ENCODE measurements at places on chromosomes 13 and 19.

- no peak for DNase-seq
These were observed 20.0 kb downstream of the GNA11 start for GRCh38 chr19:3114018-3114726.

DNA sequence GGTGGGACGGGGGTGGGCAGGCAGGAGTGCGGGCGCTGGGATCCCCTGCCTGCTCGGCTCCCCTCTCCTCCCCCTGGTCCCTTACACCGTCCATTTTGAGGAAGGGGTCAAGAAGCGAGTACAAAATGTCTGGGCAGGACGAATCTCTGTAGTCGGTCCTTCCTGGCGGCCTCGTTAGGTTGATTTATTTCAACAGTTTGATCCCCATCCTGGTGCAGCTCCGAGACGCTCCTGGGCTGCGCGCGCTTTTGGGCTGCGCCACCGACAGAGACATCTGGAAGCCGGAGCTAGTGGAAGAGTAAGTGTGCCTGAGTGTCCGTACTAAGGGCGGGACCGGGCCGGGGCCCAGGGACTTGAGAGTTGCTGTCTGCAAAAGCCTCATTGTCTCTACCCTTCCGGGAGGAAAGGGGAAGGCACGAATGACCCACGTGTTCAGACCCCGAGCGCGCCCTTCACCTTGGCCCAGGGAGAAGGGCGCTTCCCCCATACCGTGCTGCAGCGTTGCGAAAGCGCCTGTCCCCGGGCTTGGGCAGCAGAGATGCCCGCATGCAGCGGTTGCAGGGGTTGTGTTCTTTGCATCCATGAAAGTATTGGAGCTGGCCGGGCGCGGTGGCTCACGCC lies 1.8 kb downstream of the ZNF114 start:
- DNase-seq: peak; percentile 50

GRCh38 chr13:25380741-25381324 lies 9.1 kb downstream of the ATP8A2 start:
- no peak for DNase-seq

GRCh38 chr19:46739290-46739771 lies 6.5 kb upstream of the FKRP start:
- DNase-seq: no peak

GRCh38 chr13:67137044-67137735 lies 92.9 kb downstream of the PCDH9 start:
- no peak for DNase-seq

DNA sequence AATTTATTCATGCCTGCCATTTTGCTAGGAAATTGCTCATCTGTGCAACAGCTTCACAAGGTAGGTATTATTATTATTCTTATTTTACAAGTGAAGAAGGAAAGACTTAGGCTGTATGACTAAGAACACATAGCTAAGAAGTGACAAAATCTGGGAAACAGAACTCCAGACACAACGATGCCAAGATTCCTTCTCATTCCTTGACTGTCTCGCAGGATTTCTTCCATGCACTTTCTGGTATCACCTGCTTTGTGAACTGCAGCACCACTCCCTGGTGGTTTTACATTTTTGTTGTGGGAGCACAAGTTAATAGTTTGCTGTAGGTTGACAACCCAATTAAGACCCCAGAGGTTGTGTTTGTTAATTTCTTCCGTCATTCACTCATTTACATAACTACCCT lies 188.5 kb downstream of the LACC1 start:
- DNase-seq: no peak

DNA sequence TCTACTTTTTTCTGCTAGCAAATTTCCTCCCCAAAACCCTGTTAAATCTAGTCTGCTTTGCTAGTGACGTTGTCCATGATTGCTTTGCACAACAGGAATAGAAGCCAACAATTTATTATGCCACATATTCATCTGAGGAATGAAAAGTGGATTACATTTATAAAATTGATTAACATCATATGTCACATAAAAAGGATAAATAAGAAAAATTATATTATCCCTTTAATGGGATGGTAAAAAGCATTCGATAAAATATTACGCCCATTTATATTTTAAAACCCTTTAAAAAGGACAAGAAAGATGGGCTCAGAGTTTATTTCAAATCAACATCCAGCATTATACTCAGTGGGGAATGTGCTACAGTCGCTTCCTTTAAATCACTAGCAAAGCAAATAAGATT lies 991.7 kb downstream of the DIAPH3 start:
- no peak for DNase-seq

GRCh38 chr13:106151056-106151699 lies 384.3 kb downstream of the EFNB2 start:
- peak; percentile 39 for DNase-seq

DNA sequence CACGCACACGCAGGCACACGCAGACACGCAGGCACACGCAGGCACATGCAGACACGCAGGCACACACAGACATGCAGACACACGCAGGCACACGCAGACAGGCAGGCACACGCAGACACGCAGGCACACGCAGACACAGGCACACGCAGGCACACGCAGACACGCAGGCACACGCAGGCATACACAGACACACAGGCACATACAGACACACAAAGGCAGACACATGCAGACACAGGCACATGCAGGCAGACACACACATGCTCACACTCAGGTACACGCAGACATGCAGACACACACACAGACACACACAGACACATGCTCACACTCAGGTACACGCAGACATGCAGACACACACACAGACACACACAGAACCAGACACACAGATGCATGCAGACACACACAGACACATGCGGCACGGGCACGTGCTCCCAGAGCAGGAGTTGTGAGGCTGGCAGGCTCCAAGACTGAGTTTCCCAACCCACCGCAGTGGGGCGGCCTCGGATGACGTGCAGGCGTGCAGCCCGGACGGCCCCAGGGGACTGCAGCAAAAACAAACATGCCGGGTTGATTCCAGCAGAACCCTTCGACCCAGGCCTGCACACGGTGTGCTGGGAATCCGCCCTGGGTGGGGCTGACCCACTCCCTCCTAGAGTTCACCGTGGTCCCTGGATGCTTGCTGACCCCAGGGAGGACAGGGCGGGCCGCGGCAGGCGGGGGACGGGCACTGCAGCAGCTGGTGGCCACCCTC lies 100.0 kb downstream of the GADD45B start:
- no peak for DNase-seq

DNA sequence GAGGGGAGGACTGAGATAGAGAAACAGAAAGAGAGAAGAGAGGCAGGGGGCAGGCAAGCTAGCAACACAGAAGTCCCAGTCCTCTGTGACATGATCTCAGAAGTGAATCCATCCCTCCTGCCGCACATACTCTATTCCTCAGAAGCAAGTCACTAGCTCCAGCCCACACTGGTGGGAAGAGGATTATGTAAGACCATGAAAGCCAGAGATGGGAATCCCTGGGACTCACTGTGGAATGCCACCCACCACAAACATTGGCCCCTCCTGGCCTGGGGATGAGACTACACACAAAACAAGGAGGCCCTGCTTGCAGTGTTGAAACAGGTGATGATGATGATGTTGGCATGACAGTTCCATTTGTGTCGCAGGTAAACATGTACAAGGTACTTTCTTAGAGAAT lies 419.9 kb downstream of the IRS2 start:
- no peak for DNase-seq

DNA sequence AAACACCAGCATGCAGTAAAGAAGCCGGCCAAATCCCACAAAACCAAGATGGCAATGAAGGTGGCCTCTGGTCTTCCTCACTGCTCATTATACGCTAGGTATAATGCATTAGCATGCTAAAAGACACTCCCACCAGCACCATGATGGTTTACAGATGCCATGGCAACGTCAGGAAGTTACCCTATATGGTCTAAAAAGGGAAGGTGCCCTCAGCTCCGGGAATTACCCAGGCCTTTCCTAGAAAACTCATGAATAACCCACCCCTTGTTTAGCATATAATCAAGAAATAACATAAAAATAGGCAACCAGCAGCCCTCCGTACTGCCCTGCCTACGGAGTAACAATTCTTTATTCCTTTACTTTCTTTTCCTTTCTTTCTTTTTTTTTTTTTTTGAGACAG lies 21.1 kb upstream of the PLEKHF1 start:
- no peak for DNase-seq

- no peak for DNase-seq
These were observed 10.9 kb downstream of the TIMM13 start for GRCh38 chr19:2416321-2417097.

DNA sequence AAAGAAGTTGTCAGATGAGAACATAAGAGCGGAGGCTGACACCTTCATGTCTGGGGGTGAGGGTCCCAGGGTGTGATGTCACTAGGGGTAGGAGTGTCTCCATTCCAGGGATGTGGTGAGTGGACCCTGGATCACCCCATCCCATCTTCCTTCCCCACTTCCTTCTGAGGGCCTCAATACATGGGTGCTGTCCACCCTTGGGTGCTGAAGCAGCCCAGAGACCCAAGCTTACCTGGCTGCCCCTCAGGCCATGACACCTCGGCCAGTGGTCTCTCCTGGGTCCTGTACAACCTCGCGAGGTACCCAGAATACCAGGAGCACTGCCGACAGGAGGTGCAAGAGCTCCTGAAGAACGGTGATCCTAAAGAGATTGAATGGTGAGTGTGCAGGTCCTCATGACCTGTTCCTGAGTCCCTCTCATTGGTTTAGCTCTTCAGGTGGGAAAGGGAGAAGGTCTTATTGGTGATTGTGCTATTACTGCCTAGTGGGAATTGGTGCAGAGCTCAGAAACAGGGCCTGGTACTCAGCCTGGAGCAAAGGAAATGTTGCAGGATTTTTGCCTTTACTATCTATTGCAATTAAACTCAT lies 37.7 kb upstream of the CYP4F8 start:
- DNase-seq: no peak

DNA sequence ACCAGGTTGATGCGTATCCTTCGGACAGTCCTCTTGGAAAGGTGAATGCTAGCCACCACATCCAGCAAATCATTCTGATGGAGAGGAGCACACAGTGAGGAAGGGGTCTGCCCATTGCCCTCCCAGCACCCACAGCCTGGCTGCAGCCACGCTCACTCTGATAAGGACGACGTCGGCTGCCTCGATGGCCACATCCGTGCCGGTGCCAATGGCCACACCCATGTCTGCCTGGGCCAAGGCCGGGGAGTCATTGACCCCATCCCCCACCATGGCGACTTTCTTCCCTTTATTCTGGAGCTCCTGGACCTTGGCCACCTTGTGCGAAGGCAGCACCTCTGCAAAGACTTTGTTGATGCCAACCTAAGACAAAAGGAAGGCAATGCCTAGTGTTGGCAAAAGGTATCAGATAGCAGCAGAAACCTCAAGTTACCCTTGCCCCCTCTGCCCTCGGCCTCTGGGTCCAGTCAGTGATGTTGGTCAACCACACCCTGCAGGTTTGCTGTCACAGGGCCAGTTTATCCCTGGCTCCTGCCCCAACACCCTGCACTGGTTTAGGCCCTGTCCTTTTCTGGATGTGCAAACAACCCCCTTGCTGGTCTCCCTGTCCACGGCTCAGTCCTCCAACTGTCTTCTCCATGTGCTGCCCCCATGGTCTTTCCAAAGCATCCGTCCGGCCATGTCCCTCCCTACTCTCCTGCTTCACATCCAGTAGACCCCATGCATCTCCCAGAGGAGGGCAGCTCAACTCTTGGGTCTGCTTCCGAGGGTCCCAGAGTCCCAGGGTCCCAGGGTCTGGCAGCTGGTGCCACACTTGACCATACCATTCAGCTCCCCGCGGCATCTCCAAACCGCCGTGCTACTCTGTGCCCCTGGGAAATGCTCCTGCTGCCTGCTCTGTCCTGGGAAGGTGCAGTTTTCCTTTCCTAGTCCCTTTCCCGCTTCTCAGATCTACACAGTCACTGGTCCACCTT lies 73.6 kb downstream of the ATP7B start:
- no peak for DNase-seq

DNA sequence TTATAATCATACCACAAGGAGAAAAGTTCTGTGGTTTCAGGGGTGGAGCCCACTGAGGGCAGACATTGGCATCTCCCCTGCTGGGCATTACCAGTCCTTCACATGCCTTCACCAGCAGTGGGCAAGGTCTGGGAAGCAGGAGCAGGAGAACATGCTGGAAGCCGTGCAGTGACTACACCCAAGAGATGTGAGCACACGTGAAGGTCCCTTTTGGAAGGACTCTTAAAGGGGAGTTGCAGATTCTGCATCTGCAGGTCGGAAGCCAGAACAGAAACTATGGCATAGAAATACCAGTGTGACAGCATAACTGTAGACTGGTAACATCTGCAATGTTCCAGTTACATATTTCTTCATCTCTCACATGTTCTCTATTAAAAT lies 26.9 kb upstream of the KL start:
- no peak for DNase-seq

GRCh38 chr19:2166741-2167738 lies 3.3 kb downstream of the DOT1L start:
- DNase-seq: no peak

- DNase-seq: no peak
These were observed 173.7 kb upstream of the ZNF507 start for GRCh38 chr19:32171719-32172151.

GRCh38 chr13:50387051-50387581 lies 371.9 kb downstream of the KCNRG start:
- peak; percentile 47 for DNase-seq

GRCh38 chr19:53308339-53308811 lies 25.2 kb upstream of the ZNF845 start:
- DNase-seq: no peak

DNA sequence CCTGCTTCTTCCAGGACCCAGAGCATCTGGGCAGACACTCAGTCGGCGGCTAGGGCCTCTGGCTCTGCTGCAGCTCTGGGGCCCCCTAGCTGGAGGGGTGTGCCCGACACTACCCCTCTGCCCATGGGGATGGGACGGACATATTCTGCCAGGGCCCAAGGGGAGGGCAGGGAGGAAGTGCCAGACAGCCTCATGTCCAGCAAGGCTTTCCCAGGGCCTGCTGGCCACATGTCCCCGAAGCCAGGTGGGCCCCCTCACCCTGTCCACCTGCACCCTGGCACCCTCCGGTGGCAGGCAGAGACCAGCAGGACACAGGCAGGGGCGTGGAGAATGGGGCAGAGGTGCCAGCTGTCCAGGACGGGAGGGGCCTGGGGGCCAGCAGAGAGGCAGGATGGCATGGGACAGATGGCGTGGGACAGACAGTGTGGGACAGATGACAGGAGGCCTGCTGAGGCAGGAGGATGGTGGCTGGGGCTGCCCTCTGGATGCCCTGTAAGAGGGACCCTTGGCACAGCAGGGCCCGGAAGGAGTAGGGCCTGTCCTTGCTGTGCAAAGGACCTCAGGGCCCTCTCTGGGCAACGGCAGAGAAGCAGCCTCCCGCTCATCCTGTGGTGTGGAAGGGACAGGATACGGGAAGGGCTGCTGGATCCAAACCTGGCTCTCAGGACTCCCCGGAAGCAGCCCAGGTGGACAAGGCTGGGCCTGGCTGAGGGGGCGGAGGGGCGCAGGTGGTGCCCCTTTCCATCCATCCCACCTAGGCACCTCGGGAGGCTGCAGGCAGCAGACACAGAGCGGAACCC lies 29.1 kb downstream of the CEBPG start:
- no peak for DNase-seq

- no peak for DNase-seq
These were observed 767.2 kb upstream of the SLC10A2 start for GRCh38 chr13:103833294-103833852.

- DNase-seq: no peak
These were observed 816.2 kb upstream of the ATXN8OS start for GRCh38 chr13:69291292-69291906.

GRCh38 chr19:45293682-45294081 lies 29.0 kb downstream of the CKM start:
- no peak for DNase-seq
